Motor neuron (in vitro differentiated cells): ENCODE measurements at places on chromosomes 1 and 21. TPM values are rescaled to one million over a fixed set of nuclear protein-coding genes. Genes with fewer than 3 reads are reported as not detected.

- no peak for ATAC-seq
Observed at GRCh38 chr1:209866201-209866600, 38.4 kb downstream of the UTP25 start.

DNA sequence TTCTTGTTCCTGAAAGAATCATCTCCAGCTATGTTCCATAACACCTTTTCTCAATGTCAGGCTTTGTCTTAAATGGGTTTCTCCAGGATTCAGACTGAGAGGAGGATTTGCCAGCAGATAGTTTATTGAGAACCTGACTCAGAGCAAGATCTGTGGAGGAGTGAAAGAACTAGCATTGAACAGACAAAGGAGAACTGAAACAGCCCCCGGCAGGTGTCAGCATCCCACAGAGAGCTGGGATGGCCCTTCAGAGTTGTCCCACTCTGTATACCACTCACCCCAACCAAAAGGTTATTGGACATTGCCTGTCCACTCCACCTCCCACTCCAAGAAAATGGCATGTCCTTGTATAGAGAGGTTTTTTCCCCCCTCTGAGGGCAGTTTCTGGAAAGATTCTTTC, 270.7 kb downstream of the PAPPA2 start:
- ATAC-seq: no peak

DNA sequence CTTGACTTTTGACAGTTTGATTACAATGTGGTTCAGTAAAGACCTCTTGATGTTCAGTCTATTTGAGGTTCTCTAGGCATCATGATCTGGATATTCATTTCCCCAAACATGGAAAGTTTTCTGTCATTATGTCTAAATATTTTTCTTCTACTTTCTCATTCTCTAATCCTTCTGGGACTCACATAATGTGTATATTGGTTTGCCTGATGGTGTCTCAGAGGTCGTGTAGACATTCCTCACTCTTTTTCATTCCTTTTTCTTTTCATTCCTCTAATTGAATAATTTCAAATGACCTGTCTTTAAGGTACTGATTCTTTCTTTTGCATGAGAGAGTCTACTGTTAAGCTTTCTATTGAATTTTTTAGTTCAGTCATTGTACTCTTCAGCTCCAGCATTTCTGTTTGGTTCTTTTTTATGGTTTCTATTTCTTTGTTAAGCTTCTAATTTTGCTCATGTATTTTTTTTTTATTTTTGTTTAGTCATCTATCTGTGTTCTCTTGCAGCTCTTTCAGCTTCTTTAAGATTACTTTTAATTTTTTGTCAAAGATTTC, 158.4 kb downstream of the GDAP2 start:
- no peak for ATAC-seq

DNA sequence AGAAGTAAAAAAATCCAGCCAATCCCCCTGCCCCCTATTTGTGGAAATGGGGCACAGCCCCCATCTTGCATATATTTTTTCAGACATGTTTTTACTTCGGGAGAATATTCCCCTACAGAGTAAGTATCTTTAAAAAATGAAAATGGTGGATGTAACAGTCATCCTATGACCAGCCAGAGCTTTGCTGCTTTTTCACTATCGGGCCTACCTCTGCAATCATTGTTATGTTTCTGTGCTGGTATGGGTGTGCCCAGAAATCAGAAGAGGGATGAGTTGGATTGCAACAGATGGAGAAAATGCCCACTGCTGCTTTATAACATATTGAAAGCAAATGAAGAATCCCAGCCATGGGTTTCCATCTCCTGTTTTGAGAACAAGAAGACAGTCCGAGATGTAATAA, 2.9 kb downstream of the CD247 start:
- ATAC-seq: no peak

DNA sequence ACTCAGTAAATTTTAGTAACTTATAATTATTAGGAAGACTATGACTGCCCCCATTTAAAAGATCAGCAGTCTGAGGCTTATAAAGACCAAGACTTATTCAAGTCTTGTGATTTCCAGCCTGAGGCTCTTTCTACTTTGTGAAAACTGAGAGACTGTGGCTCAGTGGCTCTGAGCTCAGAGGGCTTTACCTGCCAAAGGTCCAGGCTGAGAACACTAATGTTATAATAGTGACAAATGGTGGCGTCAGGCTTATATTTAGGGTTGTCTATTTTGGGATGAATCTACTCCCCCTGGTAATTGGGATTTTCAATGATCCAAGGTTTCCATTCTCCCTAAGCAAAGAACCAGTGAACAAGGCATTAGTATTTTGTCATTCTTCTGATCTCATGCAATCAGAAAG, 42.6 kb upstream of the EPS15 start:
- ATAC-seq: no peak

DNA sequence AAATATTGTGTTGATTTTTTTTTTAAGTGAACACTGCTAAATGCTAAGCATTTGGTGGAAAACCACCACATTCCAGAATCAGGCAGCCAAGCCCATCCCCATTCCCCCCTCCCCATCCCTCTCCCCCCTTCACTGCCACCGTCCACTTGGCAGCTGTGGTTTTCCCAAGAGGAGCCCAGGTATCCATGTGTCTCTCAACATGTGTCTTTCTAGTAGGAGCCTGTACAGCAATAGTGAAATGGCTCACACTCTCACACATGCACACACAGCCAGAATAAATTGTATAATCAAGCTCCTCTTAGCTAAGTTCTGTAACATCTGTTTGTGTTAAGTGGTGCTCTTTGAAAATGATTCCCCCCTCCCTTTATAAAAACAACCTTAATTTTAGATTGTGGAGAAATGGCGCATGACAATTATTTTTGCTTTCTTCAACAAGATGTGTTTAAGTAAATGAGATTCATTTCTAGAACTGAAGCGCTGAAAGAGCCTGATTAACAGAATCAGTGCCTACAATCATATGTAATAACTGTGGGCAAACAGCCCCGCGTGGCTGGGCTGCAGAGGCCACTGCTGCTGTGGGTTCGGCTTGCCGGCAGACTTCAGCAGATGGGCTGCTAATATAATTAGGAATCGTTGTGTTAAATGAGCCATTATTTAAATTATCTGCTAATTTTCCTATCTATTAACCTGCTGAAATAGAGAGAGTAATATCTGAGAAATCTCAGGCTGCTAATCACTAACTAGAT, 43.3 kb downstream of the BACE2 start:
- ATAC-seq: no peak

DNA sequence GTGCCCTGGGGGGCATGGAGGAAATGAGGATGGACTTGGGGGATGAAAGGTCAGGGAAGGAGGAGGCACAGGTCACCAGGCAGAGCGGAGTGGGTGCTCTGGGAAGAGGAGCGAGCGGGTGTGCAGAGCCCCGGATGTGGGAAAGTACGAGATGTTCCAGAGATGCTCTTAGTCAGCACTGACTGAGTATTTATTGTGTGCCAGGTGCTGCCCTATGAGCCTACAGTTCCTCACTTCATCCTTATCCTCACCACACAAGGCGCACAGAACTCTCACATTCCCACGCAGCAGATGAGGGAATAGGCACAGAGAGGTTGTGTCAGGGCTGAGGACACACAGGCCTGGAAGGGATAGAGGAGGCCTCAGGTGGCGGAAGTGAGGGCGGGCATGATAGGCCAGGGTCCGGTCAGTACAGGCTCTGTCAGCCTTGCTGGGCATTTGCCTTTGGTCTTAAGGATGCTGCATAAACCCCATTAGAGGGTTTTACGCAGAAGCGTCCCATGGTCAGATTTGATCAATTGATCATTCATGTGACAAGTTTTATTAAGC, 77.3 kb downstream of the ARHGEF10L start:
- ATAC-seq: no peak

GRCh38 chr1:223716302-223716862, 4.0 kb downstream of the CAPN2 start:
- no peak for ATAC-seq

GRCh38 chr1:73331726-73332125, 866.2 kb downstream of the LRRIQ3 start:
- ATAC-seq: no peak

GRCh38 chr1:16076865-16077238, 3.4 kb upstream of the FAM131C start:
- ATAC-seq: peak; percentile 49

GRCh38 chr1:3019516-3020051, 1.7 kb upstream of the ACTRT2 start:
- no peak for ATAC-seq

- ATAC-seq: peak; percentile 78
Observed at GRCh38 chr21:41816583-41817165, 49.8 kb upstream of the RIPK4 start.

- peak; percentile 87 for ATAC-seq
Observed at GRCh38 chr1:15080328-15081007, 73.1 kb upstream of the TMEM51 start.

DNA sequence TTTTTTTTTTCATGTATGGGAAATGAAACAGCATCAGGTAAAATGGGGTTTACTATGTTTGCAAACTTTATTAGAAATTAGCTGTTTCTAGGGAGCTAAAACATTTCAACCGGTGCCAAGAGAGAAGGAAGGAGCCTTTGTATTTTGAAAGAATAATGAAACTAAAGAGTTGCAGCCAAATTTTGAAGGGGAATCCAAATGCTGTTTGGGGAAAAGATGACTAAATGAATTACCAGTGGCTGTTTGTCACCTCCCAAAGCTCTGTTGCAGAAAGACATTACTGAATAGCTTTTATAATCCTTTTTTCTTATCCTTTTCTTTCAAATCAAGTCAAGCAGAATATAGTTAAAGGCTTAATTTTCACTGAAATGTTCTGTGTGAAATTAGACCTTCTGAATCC, 591.3 kb upstream of the ADGRL2 start:
- ATAC-seq: no peak

GRCh38 chr1:9426291-9426711, 113.0 kb upstream of the SLC25A33 start:
- no peak for ATAC-seq

DNA sequence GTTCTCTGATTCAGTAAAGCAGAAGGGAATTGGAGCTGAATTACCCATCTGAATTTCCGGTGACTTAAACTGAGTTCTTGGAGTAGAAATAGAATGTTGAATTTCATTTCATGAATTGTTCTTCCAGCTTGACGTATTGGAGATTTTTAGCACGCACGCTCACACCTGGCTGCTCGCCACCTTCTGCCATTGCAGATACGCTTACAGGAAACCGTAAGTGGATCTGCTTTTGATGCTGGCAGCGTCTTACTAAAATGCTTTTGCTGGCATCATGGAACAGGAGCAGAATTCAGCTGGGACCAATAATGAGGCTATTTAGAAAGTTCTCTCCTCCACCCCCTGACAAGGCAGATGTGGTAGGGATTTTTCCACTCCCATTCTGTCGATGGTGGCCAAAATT, 17.7 kb upstream of the ELAVL4 start:
- ATAC-seq: no peak

- no peak for ATAC-seq
Observed at GRCh38 chr1:198564716-198565115, 24.2 kb upstream of the ATP6V1G3 start.

GRCh38 chr1:22791831-22792347, 81.2 kb downstream of the EPHB2 start:
- ATAC-seq: no peak

DNA sequence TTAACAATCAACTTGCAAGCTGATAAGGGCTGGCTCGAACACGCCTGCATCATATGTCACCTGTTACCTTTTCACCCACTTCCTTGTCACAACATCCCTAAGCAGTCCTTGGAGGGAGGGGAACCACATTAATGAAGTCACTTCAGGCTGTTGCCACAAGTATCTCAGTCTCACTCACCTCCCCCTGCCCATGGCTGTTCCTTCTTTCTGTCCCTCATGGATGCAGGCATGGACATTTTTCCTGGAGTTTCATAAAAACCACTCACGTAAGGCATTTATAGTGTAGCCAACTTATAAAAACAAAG, 76.8 kb upstream of the ANGPTL1 start:
- ATAC-seq: no peak

GRCh38 chr1:171622152-171622462, at the start of gene MYOCOS:
MYOCOS (plus strand) TSS chr1:171622243; CDS start chr1:171623884, 1,641 bp downstream.
- no peak for ATAC-seq

- ATAC-seq: no peak
Observed at GRCh38 chr1:87495870-87496269, 167.2 kb downstream of the LMO4 start.

GRCh38 chr1:68973459-68974244, 476.8 kb upstream of the DEPDC1 start:
- ATAC-seq: peak; percentile 38

DNA sequence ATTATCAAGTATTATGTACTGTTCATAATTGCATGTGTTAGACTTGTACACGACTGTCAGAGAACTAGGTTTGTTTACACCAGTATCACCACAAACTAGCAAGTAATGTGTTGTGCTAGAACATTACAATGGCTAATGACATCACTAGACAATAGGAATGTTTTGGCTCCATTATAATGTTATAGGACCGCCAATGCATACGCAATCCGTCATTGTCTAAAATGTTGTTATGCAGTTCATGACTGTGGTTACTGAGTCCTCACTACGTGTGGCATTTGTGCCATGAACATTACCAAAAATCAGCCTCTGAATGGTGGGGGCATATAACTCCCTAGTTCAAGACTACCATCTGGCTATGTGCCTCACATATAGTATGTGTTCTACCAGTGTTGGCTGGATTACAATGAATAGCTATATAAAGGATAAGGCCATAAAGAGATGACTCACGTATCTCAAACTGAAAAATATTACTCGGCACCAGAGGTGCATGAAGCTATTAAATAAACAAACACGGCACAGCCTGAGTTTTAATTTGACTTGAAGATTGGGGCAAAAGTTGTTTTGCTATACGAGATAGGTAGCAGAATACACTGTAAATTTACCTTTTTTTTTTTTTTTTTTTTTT, 89.1 kb upstream of the COL24A1 start:
- no peak for ATAC-seq

GRCh38 chr1:78088486-78088885, 42.7 kb downstream of the GIPC2 start:
- no peak for ATAC-seq

GRCh38 chr1:39488793-39489566, 2.5 kb upstream of the BMP8A start:
- ATAC-seq: no peak

GRCh38 chr1:223659711-223660110, 5.8 kb downstream of the CAPN8 start:
- no peak for ATAC-seq

The OLIG1 gene
- not detected in 2 replicates for total RNA-seq

The FYB2 gene
- total RNA-seq: 0.49 and 0.88 TPM in 2 replicates

The RIPPLY3 gene
- total RNA-seq: 0.16 and 0.31 TPM in 2 replicates

The OR6K6 gene
- total RNA-seq: 0.29 and 1.0 TPM in 2 replicates

The FLG2 gene
- 0.09 and 0.10 TPM in 2 replicates for total RNA-seq

The APCS gene
- not detected in 2 replicates for total RNA-seq

The CHIA gene
- 0.10 and 0.15 TPM in 2 replicates for total RNA-seq

The RNF186 gene
- 0.18 and 0.25 TPM in 2 replicates for total RNA-seq

The MYOM3 gene
- total RNA-seq: 0.30 and 0.42 TPM in 2 replicates

The VHLL gene
- 0.32 and 0.46 TPM in 2 replicates for total RNA-seq

The DTL gene
- total RNA-seq: 2.8 and 3.2 TPM in 2 replicates

The PERM1 gene
- total RNA-seq: 0.19 and 0.70 TPM in 2 replicates

The RSPH1 gene
- 1.0 and 1.2 TPM in 2 replicates for total RNA-seq

The CSDE1 gene
- 343 and 389 TPM in 2 replicates for total RNA-seq

The ANKRD35 gene
- 0.14 and 0.21 TPM in 2 replicates for total RNA-seq

The UBE2U gene
- total RNA-seq: not detected in 2 replicates

The GJA9 gene
- total RNA-seq: 0.56 and 1.2 TPM in 2 replicates
